Testis (tissue), 5 donors: ENCODE measurements at places on chromosomes 12 and 14. TPM values are rescaled to one million over a fixed set of nuclear protein-coding genes. Genes with fewer than 3 reads are reported as not detected.

Gene TMEM132D
- polyA plus RNA-seq = 0.44 TPM

Gene ARHGAP9
- polyA plus RNA-seq = 111 TPM

Gene TMEM233
- polyA plus RNA-seq = 0.47 TPM

Gene GDF11
- 3.0 TPM for polyA plus RNA-seq

Gene IFNG-AS1
- polyA plus RNA-seq = not detected

Gene KRT5
- polyA plus RNA-seq = 2.6 TPM

Gene DDIT3
- 63.9 TPM for polyA plus RNA-seq

Gene TAS2R7
- polyA plus RNA-seq = not detected

Gene NTF3
- 2.2 TPM for polyA plus RNA-seq

Gene TECPR2
- 43.6 TPM for polyA plus RNA-seq

Gene HOXC11
- 0.18 TPM for polyA plus RNA-seq

Gene TBC1D30
- 7.0 TPM for polyA plus RNA-seq

Gene IL22
- not detected for polyA plus RNA-seq

Gene HOXC12
- not detected for polyA plus RNA-seq

Gene BDKRB2
- polyA plus RNA-seq = 2.9 TPM

Gene TSPAN11
- polyA plus RNA-seq = 2.7 TPM

Gene EXD2
- polyA plus RNA-seq = 70.3 TPM

Gene SSPN
- 17.8 TPM for polyA plus RNA-seq

Gene WDHD1
- 5.2 TPM for polyA plus RNA-seq

Gene GALNT6
- polyA plus RNA-seq = 2.8 TPM

Gene COQ10A
- polyA plus RNA-seq = 10.6 TPM

Gene IQSEC3
- polyA plus RNA-seq = 4.5 TPM

Gene SPTSSA
- polyA plus RNA-seq = 14.4 TPM

Gene KRT78
- 0.99 TPM for polyA plus RNA-seq

Gene VPS29
- 81.9 TPM for polyA plus RNA-seq

Gene TMPRSS12
- polyA plus RNA-seq = 65.6 TPM

Gene CAPZA3
- 210 TPM for polyA plus RNA-seq

Gene CD4
- polyA plus RNA-seq = 22.2 TPM

Gene OR4N5
- polyA plus RNA-seq = not detected

Gene PLBD1
- 18.5 TPM for polyA plus RNA-seq

Gene FAM181A
- polyA plus RNA-seq = 48.5 TPM

Gene RNASE4
- polyA plus RNA-seq = 27.7 TPM

Gene ZFYVE1
- 29.0 TPM for polyA plus RNA-seq

Gene OAS1
- 13.7 TPM for polyA plus RNA-seq

Gene STON2
- 8.3 TPM for polyA plus RNA-seq

Gene GARIN6
- 41.8 TPM for polyA plus RNA-seq

Gene RNU7-1
- polyA plus RNA-seq = not detected

Gene PRR4
- polyA plus RNA-seq = 1.3 TPM

Gene ANG
- polyA plus RNA-seq = 27.7 TPM
